Osteocyte (in vitro differentiated cells): ENCODE measurements at places on chromosomes 11 and 22. TPM values are rescaled to one million over a fixed set of nuclear protein-coding genes. Genes with fewer than 3 reads are reported as not detected.

GRCh38 chr11:86390487-86390886 lies 15.8 kb downstream of the CCDC81 start:
- H3K27me3 ChIP-seq, result no peaks in the 10 kb centered on the region
- peaks cover 13% of the 10 kb centered on the region for H3K4me1 ChIP-seq
- no peak overlapping the region for H3K4me3 ChIP-seq

DNA sequence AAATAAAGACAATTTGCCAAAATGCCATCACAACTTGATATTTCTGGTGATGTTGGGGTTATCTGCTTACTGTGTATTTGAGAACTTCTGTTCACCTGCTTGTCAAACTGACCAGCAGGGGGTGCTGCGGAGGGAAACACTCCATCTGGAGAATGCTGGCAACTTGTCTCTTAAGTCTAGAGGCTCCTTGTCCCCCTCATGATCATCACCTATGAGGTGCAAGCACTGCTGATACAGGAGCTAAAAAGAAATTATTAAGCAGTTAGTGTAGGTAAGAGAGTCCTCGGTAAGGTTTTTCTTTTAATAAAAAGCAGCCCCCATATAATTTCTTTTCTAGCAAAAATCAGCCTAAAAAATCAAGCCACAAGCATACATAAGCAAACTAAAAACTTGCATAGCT lies 32.7 kb upstream of the GLYATL1B start:
- H3K4me1 ChIP-seq, result peaks cover 3% of the 10 kb centered on the region
- H3K4me3 ChIP-seq, result no peak overlapping the region
- peaks cover 41% of the 10 kb centered on the region for H3K27me3 ChIP-seq
- no peak for DNase-seq
- no peak overlapping the region for H3K27ac ChIP-seq
- no peaks in the 10 kb centered on the region for H3K36me3 ChIP-seq

- no peak for DNase-seq
- no peaks in the 10 kb centered on the region for H3K4me1 ChIP-seq
- H3K27me3 ChIP-seq, result no peaks in the 10 kb centered on the region
- no peak overlapping the region for H3K4me3 ChIP-seq
- H3K27ac ChIP-seq, result no peak overlapping the region
- H3K36me3 ChIP-seq, result peaks cover 51% of the 10 kb centered on the region
These were observed 18.8 kb downstream of the CSNK1E start for GRCh38 chr22:38298312-38299005.

- peaks cover 2% of the 10 kb centered on the region for H3K4me1 ChIP-seq
- H3K27me3 ChIP-seq, result no peaks in the 10 kb centered on the region
- no peak for DNase-seq
- H3K4me3 ChIP-seq, result no peak overlapping the region
- H3K27ac ChIP-seq, result no peak overlapping the region
These were observed 14.5 kb downstream of the RGL4 start for GRCh38 chr22:23705358-23705757.

- no peak overlapping the region for H3K27ac ChIP-seq
These were observed 5.2 kb downstream of the SCYL1 start for GRCh38 chr11:65530157-65530496.

GRCh38 chr11:11149671-11150459 lies 203.2 kb downstream of the CSNK2A3 start:
- no peak overlapping the region for H3K4me3 ChIP-seq
- H3K4me1 ChIP-seq, result peaks cover 26% of the 10 kb centered on the region
- H3K36me3 ChIP-seq, result peaks cover 4% of the 10 kb centered on the region
- H3K27ac ChIP-seq, result no peak overlapping the region
- DNase-seq, result no peak

- H3K27me3 ChIP-seq, result no peaks in the 10 kb centered on the region
- no peak overlapping the region for H3K27ac ChIP-seq
- no peaks in the 10 kb centered on the region for H3K36me3 ChIP-seq
- no peak overlapping the region for H3K4me3 ChIP-seq
- peaks cover 7% of the 10 kb centered on the region for H3K4me1 ChIP-seq
These were observed 12.6 kb downstream of the KCNQ1OT1 start for GRCh38 chr11:2687223-2687530.

DNA sequence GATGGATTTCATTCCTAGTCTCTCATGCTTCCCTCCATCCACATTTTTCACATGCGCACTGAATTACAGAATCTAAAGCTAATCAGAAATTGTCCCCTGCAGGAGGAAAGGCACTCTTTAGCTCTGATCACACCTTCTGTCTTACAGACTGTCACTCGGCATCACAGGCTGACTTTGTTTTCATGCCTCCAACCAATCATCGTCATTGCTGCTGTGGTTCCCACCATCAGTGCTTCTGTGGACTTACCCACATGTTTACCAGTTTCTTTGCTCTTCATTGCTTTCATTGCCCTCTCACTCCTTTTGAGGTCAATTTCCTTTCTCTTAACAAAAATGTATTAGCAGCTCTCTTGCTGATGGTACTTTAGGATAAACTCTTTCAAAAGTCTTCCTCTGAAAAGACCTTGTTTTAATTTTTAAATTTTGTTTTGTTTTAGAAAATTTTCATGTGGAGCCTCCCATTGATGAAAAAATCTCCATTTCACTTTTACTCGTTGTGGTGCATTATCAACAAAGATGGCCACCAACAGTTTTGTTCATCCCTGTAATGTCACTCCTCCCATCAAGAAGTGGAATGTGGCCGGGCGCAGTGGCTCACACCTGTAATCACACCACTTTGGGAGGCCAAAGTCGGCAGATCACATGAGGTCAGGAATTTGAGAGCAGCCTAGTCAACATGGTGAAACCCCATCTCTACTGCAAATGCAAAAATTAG lies 20.2 kb upstream of the TREH start:
- H3K36me3 ChIP-seq, result no peaks in the 10 kb centered on the region
- no peak overlapping the region for H3K4me3 ChIP-seq
- H3K27ac ChIP-seq, result no peak overlapping the region
- H3K27me3 ChIP-seq, result no peaks in the 10 kb centered on the region
- no peak for DNase-seq

GRCh38 chr22:37354670-37355069 lies 72.4 kb downstream of the CYTH4 start:
- H3K4me3 ChIP-seq, result no peak overlapping the region
- H3K27ac ChIP-seq, result no peak overlapping the region
- H3K4me1 ChIP-seq, result no peaks in the 10 kb centered on the region
- peaks cover 45% of the 10 kb centered on the region for H3K27me3 ChIP-seq
- no peak for DNase-seq
- H3K36me3 ChIP-seq, result no peaks in the 10 kb centered on the region

- no peak overlapping the region for H3K4me3 ChIP-seq
- H3K27ac ChIP-seq, result peak overlapping the region; percentile 89
- H3K36me3 ChIP-seq, result peaks cover 18% of the 10 kb centered on the region
These were observed 17.7 kb upstream of the ZBED5 start for GRCh38 chr11:10875430-10876021.

- peaks cover 21% of the 10 kb centered on the region for H3K4me1 ChIP-seq
- H3K4me3 ChIP-seq, result no peak overlapping the region
- H3K27ac ChIP-seq, result peak overlapping the region; percentile 63
- no peaks in the 10 kb centered on the region for H3K27me3 ChIP-seq
- DNase-seq, result peak; percentile 86
- no peaks in the 10 kb centered on the region for H3K36me3 ChIP-seq
These were observed 99.4 kb upstream of the BLID start for GRCh38 chr11:122215244-122215992.

DNA sequence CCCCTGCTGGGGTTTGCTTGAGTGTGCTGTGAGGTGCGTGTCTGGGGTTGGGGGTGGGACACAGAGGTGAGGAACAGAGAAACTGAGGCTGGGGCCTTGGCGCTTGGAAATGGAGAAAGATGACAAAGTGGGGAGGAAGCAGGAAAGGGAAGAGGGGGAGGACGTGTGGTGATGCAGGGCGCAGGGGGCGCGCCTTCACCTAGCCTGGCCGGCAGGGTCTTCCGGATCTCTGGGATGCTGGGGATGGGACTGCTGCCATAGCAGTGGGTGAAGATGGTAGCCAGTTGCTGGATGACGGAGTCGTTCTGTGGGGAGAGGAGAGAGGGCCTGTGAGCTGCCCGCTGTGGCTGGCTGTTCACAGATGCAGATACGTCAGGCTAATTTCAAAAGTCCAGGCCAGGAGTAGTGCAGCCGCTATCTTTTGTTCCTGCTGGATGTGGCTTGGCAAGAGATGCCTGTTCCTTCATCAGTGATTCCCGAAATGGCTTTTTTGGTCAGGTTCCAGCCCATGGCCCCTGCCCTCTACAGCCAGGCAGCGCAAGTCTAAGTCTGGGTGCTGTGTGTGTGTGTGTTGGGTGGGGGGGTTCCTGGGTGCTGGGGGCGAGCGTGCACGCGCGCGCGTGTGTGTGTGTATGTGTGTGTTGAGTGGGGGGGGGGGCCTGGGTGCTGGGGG lies 54.8 kb downstream of the NAT10 start:
- H3K4me1 ChIP-seq, result no peaks in the 10 kb centered on the region
- DNase-seq, result no peak
- no peaks in the 10 kb centered on the region for H3K36me3 ChIP-seq
- no peaks in the 10 kb centered on the region for H3K27me3 ChIP-seq
- H3K27ac ChIP-seq, result no peak overlapping the region
- no peak overlapping the region for H3K4me3 ChIP-seq

DNA sequence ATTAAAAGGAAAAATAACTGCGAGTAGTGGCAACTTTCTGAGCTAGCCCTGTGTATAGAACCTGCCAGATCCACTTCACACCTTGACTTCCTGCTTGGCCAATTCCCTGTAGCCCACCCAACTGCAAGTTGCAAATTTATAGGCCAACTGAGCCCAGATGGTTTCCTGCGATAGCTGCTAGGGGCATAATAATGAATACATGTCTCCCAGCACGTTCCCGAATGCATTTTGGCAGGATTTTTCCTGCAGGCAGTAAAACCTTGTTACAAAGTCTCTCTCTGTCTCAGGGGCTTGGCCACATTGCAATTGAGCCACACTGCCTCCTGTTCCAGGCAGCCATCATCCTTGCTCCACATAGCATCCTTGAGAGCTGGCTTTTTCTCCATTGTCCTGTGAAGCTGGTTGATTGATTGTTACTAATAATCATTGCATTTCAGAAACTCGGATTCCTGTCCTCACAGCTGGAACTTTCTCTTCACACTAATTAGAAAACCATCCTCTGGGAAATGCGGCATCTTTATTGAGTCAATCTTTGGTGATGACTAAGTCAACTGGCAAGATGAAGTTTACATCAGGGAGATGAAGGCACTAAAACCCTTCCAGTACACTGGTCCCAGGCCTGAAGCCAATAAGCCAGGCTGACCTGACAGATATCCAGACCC lies 18.6 kb upstream of the LMO2 start:
- no peak overlapping the region for H3K27ac ChIP-seq
- no peaks in the 10 kb centered on the region for H3K36me3 ChIP-seq
- peaks cover 8% of the 10 kb centered on the region for H3K4me1 ChIP-seq

GRCh38 chr11:1072116-1072820 lies 2.4 kb upstream of the MUC2 start:
- peaks cover 2% of the 10 kb centered on the region for H3K4me1 ChIP-seq
- H3K27me3 ChIP-seq, result peaks cover 13% of the 10 kb centered on the region
- DNase-seq, result no peak
- no peak overlapping the region for H3K27ac ChIP-seq
- H3K4me3 ChIP-seq, result no peak overlapping the region
- H3K36me3 ChIP-seq, result no peaks in the 10 kb centered on the region

DNA sequence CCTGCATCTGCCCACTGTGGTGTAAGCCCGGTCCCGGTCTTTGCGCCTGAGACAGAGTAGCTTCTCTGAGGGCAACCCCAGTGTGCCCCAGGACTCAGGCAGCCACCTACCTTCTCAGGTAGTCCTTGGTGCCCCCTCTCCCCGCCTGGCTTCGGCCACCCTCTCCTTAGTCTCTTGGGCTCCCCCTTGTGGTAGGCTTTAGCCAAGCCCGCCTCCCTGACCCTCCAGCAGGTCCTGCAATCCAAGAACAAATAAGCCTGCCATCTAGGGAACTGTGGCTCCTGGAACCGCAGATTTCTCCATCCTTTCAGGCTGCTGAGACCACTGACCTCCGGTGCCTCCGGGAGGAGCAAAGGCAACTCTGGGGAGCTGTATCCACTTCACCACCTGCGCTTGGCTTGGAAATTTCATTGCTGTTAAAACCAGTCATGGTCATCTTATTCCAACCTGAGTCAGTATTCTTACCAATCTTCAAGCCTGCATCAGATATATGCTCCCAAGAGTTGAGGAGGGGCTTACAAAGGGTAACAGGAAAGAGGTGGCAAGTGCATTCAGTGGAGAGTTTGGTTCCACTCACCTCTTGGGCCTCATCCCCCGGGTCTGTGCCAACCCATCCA lies 52.8 kb upstream of the TENM4 start:
- peaks cover 2% of the 10 kb centered on the region for H3K4me1 ChIP-seq
- H3K27me3 ChIP-seq, result peaks cover 24% of the 10 kb centered on the region

GRCh38 chr11:27229511-27230191 lies 133.4 kb downstream of the CCDC34 start:
- no peaks in the 10 kb centered on the region for H3K36me3 ChIP-seq
- peaks cover 16% of the 10 kb centered on the region for H3K4me1 ChIP-seq
- no peak for DNase-seq
- H3K27me3 ChIP-seq, result no peaks in the 10 kb centered on the region
- no peak overlapping the region for H3K4me3 ChIP-seq
- H3K27ac ChIP-seq, result no peak overlapping the region

- H3K27ac ChIP-seq, result peak overlapping the region; percentile 97
- H3K4me1 ChIP-seq, result peaks cover 68% of the 10 kb centered on the region
- DNase-seq, result no peak
- peak overlapping the region; percentile 98 for H3K4me3 ChIP-seq
These were observed 3.9 kb downstream of the MAML2 start for GRCh38 chr11:96338910-96339705.

DNA sequence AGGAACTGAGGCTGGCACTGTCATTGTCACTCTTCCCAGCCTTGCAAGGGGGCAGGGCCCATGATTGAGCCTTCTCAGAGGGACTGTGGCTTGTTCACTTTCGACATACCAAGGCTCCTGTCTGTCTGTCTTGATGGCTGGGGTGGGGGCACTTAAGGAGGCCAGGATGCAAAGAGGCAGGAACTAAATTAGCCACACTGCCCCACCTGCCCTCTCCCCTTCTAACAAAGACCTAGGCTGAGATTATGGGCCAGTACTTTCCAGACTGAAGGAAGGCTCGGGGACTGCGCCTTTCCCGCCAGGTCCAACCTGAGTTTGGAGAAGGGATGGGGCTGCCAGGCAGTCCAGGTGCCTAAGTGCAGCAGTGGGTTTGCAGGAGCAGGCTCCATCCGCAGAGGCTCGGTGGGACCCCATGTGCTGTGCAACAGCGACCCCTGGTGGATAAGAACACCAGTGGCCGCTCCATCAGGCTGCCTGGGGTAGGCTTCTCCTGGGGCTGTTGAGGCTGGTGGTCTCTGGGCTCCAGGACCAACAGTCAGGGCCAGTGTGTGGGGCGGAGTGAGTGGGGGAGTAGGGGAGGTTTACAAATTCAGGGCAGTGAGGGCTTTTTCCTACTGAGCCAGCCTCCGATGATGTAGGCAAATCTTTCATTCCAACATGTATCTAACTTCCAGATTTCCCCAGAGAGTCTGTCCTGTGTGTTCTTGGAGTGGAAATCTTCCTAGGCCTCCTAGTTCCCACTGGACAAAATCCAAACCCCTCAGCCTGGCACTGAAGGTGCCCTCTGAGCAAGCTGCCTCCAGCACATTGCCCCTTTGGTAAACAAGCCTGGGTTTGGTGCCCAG lies 93.9 kb downstream of the INSC start:
- peak; percentile 88 for DNase-seq
- no peaks in the 10 kb centered on the region for H3K4me1 ChIP-seq
- no peaks in the 10 kb centered on the region for H3K36me3 ChIP-seq

GRCh38 chr11:6862961-6863360 lies at the start of gene OR10A2:
Gene OR10A2, plus strand, starts transcription at chr11:6863057. Its CDS starts 6,698 bp downstream, at chr11:6869755.
- peaks cover 5% of the 10 kb centered on the region for H3K27me3 ChIP-seq
- no peak within 1 kb of the TSS for H3K4me3 ChIP-seq
- no peak for DNase-seq
- H3K36me3 ChIP-seq, result no peaks in the 10 kb centered on the region
- no peak within 1 kb of the TSS for H3K27ac ChIP-seq

Gene ISX
- total RNA-seq, result not detected in 2 replicates

Gene ROBO3
- 14.5 and 15.3 TPM in 2 replicates for total RNA-seq

Gene ZFPL1
- total RNA-seq, result 49.5 and 55.3 TPM in 2 replicates

Gene CDKN1C
- total RNA-seq, result 18.1 and 19.2 TPM in 2 replicates

Gene ART5
- total RNA-seq, result 0.38 and 0.57 TPM in 2 replicates

Gene CSNK2A3
- 1.0 and 2.1 TPM in 2 replicates for total RNA-seq

Gene SHANK3
- 4.7 and 4.8 TPM in 2 replicates for total RNA-seq

Gene MMP3
- total RNA-seq, result not detected in 2 replicates

Gene CLTCL1
- total RNA-seq, result 7.9 and 10.1 TPM in 2 replicates
